ENCODE measurements at places on chromosomes 2 and 18.

DNA sequence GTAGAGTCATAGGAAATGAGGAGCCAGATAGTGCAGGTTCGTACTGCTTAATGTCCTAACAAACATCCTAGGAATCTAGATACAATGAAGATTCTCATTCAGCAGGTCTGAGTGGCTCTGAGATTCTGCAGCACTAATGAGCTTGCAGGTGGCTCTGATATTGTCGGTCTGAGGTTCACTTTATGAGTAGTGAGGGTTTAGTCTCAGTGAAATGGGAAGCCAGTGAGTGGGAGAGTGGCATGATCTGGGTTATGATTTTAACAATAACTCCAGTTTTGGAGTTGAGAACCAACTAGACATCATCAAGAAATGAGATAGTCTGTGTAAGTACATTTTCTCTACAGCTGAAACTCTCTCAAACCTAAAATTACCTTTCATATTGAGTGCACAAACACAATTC lies 166.8 kb upstream of the SP5 start:
- no peak overlapping the region for H3K4me3 ChIP-seq
- no peaks in the 10 kb centered on the region for H3K4me1 ChIP-seq
- 0 out of 2 replicates have a peak, but pooled peaks cover 2% of the 10 kb centered on the region for H3K27me3 ChIP-seq
- no peak overlapping the region for H3K27ac ChIP-seq
- H3K36me3 ChIP-seq, result no peaks in the 10 kb centered on the region

DNA sequence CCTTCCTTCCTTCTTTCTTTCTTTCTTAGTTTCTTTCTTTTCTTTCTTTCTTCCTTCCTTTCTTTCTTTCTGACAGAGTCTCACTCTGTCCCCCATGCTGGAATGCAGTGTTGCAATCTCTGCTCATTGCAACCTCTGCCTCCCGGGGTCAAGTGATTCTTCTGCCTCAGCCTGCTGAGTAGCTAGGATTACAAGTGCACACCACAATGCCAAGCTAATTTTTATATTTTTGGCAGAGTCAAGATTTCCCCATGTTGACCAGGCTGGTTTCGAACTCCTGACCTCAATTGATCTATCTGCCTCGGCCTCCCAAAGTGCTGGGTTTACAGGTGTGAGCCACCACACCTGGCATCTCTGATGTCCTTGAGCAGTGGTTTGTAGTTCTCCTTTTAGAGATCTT lies 48.5 kb downstream of the IL1R2 start:
- no peak for DNase-seq
- no peak overlapping the region for H3K4me3 ChIP-seq
- H3K36me3 ChIP-seq, result no peaks in the 10 kb centered on the region
- H3K4me1 ChIP-seq, result peaks cover 50% of the 10 kb centered on the region

DNA sequence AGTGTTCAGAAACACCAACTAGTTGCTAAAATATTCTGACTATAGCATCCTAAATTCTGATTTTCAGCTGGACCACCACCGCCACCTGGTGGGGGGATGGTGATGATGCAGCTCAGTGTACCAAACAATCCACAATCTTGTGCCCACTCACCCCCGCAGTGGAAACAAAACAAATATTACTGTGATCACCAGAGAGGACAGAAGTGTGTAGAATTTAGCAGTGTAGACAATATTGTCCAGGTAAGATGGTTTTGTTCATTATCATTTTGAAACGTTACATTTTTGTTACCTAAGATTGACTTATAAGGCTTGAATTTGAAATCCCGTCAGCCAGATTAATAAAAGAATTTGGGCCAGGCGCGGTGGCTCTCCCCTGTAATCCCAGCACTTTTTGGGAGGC lies 31.7 kb upstream of the UBXN4 start:
- H3K4me1 ChIP-seq, result no peaks in the 10 kb centered on the region
- no peak overlapping the region for H3K4me3 ChIP-seq
- H3K36me3 ChIP-seq, result no peaks in the 10 kb centered on the region
- DNase-seq, result peak; percentile 53
- no peak overlapping the region for H3K27ac ChIP-seq

- peaks cover 18% of the 10 kb centered on the region for H3K4me1 ChIP-seq
- no peaks in the 10 kb centered on the region for H3K36me3 ChIP-seq
- H3K27ac ChIP-seq, result no peak overlapping the region
- H3K4me3 ChIP-seq, result no peak overlapping the region
Observed at GRCh38 chr18:44799382-44799906, 118.8 kb downstream of the SETBP1 start.

DNA sequence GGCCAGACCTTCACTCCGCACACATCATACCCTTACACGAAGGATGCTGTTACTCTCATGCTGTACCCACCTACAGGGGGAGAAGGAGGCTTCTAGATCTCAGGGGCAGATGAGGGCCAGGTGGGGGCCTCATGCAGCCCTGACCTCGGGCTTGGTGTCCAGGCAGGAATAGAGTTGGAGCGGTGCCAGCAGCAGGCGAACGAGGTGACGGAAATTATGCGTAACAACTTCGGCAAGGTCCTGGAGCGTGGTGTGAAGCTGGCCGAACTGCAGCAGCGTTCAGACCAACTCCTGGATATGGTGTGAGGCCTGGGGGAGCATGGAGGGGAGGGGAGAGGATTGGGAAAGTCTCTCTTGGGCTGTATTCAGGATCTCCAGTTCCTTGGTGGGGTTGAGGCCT lies 4.0 kb upstream of the RNF181 start:
- no peak overlapping the region for H3K4me3 ChIP-seq
- no peaks in the 10 kb centered on the region for H3K27me3 ChIP-seq

GRCh38 chr18:8507361-8507760 lies 101.9 kb upstream of the RAB12 start:
- H3K4me1 ChIP-seq, result no peaks in the 10 kb centered on the region
- H3K27ac ChIP-seq, result no peak overlapping the region
- no peaks in the 10 kb centered on the region for H3K36me3 ChIP-seq

DNA sequence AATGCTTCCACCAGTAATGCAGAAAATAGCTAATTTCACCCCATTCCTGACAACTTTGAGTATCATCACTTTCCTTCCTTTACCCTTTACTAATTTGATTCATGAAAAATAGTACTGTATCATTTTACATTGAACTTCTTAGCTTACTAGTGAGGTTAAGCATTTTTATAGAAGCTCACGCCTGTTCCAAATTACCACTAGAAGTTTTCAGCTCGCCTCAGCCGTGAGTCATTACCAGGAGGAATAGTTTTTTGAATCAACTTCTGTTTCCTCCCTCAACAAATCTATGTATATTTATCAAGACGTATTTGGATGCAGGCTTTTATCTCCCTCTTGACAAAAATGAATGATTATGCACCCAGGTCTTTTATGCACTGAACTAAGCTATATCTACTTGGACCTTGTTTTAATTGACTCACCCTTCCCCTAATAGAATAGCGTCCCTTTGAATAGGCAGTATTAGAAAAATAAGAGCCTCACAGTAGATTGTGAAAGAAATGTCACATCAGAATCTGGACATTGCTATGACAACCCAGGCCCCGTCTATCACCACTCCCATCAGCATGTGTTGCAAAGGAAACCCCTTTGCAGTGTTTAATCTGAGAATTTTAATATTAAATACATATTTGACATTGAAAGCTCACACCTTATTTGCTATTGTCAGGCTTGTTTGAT lies 207.4 kb upstream of the NRP2 start:
- no peak overlapping the region for H3K4me3 ChIP-seq
- peaks cover 25% of the 10 kb centered on the region for H3K4me1 ChIP-seq
- no peaks in the 10 kb centered on the region for H3K27me3 ChIP-seq
- peak; percentile 81 for DNase-seq

DNA sequence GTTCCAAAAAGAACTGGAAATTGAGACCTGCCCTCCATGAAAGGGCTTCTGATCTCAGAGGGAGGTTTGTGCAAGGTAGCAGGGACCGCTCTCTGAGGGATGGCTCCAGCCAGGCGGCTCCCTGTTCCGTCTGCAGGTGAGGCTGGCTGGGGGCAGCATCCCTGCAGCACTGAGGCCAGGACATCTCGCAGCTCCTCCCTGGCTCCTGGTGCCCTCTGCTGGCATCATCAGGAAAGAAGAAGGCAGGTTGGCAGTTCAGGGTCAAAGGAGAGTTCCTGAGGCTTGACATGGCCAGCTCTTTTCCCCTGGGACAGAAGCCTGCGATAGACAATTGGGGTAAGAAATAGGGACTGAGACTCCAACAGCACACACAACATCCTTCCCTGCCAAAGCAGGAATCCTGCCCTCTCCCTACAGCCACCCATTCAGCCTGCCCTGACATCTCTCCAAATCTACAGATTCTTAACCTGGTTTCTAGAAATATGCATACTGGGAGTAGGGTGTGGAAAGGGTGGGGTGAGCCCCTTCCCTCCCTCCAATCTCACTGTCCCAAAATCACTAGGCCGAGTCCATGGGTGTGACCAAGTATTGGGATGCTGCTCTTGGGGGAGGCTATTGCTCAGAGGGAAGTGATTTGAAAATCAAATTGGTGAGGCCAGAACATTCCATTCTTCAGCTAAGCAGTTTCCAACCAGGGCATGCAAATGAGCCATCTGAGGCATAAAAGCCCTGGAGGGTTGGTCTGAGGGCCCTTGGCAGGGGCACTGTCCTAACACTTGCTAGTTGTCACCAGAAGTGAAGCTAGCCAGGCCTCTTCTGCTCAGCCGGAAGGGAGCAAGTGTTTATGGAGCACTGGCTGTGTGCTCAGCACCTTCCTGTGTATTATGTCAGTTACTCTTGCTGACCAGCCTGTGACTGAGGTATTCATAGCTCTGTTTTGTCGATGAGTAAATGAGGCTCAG lies 185.4 kb downstream of the TFCP2L1 start:
- peak; percentile 32 for DNase-seq
- H3K4me3 ChIP-seq, result no peak overlapping the region
- H3K27me3 ChIP-seq, result peaks cover 6% of the 10 kb centered on the region
- no peaks in the 10 kb centered on the region for H3K4me1 ChIP-seq
- no peaks in the 10 kb centered on the region for H3K36me3 ChIP-seq

DNA sequence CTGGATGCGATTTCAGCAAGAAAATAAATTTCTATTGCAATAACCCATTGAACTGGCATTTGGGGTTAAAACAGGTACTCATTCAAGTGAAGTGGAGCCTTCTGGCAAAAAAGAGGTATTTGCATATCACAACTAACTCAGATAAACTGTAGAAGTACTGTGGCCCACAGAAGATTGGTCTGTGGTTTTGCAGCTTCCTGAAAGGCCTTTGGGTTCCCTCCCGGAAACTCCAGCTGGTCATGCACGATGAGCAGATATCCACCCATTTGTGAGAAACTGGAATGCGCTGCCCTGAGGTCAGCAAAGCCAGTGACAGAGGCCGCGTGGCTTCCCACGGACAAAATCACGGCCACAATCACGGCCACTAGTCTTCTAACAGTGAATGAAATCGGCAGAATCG lies 106.3 kb downstream of the EPHA4 start:
- 0 out of 2 replicates have a peak, but pooled peaks cover 5% of the 10 kb centered on the region for H3K36me3 ChIP-seq
- DNase-seq, result no peak
- no peak overlapping the region for H3K27ac ChIP-seq
- no peaks in the 10 kb centered on the region for H3K27me3 ChIP-seq

DNA sequence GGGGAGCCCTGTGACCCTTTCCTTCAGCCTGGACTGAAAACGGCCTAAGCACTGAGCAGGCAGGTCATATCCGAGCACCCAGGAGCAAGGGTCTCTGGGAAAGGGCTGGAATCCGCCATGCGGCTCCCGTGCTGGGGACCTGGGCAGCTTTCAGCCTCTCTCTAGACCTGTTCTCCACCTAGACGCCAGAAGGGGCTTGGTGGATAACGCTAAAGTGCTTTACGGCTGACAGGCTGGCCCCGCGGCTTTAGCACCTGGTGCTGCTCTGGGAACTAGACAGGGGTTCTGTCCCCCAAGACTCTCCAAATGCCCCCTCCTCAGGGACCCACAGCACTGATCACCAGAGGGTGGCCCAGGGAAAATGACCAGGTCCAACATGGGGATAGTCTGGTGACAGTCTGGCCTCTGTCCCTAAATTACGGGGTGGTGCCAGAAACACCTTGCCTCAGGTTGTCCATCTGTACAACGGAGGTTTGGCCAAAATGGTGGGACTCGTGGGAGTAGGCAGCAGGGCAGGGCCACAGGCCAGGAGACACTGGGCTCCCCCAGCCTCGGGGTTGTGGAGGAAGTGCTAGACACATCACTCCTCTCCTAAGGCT lies 13.0 kb downstream of the SDC1 start:
- no peaks in the 10 kb centered on the region for H3K4me1 ChIP-seq
- no peak overlapping the region for H3K27ac ChIP-seq
- H3K36me3 ChIP-seq, result no peaks in the 10 kb centered on the region
- no peak overlapping the region for H3K4me3 ChIP-seq
- DNase-seq, result no peak

DNA sequence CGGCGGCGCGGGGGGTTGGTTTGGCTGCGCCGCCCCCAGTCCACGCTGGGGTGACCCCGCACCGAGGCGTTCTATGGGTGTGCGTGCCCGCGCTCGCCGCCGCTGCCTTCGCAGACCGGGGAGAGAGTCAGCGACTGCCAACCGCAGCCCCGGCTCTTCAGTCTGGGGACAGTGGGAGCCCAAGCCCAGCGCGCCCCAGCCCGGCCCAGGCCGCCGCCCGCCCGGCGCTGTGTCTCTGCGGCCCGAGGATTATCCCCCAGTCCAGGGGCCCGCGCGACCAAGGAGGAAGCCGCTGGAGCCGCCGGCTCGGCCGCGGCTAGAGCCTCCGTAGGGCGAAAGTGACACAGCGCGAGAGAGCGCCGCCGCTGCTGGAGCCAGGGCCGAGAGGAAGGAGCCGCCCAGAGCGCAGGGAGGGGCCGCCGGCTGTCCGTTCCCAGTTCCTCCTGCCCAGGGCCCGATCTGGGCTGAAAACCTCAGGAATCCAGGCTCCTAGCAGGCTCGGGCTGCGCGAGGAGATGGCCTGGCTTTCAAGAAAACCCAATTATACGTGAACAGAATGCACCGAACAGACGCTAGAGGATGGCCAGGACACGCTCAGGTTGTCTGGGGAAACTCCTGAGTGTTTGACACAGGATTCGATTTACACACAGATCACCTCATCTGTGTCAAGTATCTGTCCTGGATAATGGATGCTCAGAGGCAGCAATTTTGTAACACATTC lies 2.4 kb downstream of the CTIF start:
- peak; percentile 94 for DNase-seq
- H3K36me3 ChIP-seq, result 0 out of 2 replicates have a peak, but pooled peaks cover 3% of the 10 kb centered on the region
- peak overlapping the region; percentile 99 for H3K4me3 ChIP-seq
- H3K27ac ChIP-seq, result peak overlapping the region; percentile 92

DNA sequence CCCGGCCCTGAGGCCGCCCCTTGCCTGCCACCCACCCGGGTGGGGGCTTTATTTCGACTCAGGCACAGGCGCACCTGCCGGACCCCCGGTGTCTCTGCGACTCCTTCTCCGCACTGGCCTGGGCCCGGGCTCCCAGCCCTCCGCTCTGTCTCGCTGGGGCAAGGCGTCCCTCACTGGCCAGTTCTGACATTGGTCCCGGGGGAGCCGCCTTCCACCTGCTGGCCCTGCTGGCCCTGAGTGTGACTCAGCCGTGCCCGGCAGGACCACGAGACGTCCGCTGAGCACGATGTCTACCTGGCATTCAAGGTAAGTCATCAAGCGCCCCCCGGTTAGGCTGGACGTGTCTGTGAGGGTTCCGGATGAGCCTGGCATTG lies 131.5 kb upstream of the CTDP1 start:
- no peaks in the 10 kb centered on the region for H3K27me3 ChIP-seq
- H3K36me3 ChIP-seq, result no peaks in the 10 kb centered on the region
- H3K27ac ChIP-seq, result no peak overlapping the region
- no peak for DNase-seq

- no peak overlapping the region for H3K4me3 ChIP-seq
- peak overlapping the region; percentile 87 for H3K27ac ChIP-seq
- H3K4me1 ChIP-seq, result peaks cover 24% of the 10 kb centered on the region
- peak; percentile 31 for DNase-seq
- no peaks in the 10 kb centered on the region for H3K36me3 ChIP-seq
- no peaks in the 10 kb centered on the region for H3K27me3 ChIP-seq
Observed at GRCh38 chr2:174026122-174026845, 61.1 kb upstream of the SP3 start.
